ENCODE measurements at places on chromosomes 7 and 10.
A peak's percentile ranks its signal among the peaks of the same experiment; 100 is the strongest.

- DNase-seq: no peak
Measured at GRCh38 chr7:114949231-114949630, 27.3 kb downstream of the MDFIC start.

GRCh38 chr10:86056672-86057071 is 309.9 kb downstream of the GRID1 start:
- DNase-seq: peak; percentile 28

DNA sequence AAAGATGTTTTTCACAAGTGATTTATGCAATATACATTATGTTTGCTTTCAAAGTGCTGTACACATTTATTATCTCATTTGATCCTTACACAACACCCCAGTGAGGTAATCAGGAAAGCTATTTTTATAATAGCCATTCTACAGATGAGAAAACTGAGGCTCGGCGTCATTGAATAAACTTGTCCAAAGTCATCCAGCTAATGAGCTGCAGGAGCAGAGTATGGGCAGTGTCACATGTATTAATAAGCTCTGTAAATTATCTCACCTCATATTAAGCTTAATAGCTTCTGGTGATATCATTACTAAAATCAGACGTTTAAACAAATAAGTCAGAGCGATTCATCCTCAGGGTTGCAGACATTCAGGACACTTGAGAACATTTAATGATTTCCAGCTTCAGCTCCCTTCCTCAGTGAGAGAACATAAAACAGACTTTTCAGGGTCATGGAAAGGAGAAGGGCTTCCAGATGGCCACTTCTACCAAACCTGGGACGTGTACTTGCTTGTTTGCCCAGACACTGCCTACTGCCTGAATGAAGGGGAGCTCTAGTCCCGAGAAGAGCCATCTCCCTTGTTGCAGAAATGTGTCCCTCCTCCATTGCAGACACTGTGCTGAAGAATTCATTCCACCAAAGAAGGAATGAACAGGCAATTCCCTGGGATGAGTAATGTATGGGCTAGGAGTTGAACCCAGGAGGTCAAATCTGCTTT is 20.5 kb upstream of the FZD1 start:
- no peak for DNase-seq

DNA sequence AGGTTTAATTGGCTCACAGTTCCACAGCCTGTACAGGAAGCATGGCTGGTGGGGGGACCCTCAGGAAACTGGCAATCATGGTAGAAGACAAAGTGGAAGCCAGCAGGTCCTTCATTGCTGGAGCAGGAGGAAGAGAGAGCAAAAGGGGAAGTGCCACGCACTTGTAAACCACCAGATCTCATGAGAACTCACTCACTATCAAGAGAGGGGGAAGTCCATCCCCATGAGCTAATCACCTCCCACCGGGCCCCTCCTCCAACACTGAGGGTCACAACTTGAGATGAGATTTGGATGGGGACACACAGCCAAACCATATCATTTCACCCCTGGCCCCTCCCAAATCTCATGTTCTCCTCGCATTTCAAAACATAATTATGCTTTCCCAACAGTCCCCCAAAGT is 171.9 kb upstream of the CACNA2D1 start:
- no peak for DNase-seq

DNA sequence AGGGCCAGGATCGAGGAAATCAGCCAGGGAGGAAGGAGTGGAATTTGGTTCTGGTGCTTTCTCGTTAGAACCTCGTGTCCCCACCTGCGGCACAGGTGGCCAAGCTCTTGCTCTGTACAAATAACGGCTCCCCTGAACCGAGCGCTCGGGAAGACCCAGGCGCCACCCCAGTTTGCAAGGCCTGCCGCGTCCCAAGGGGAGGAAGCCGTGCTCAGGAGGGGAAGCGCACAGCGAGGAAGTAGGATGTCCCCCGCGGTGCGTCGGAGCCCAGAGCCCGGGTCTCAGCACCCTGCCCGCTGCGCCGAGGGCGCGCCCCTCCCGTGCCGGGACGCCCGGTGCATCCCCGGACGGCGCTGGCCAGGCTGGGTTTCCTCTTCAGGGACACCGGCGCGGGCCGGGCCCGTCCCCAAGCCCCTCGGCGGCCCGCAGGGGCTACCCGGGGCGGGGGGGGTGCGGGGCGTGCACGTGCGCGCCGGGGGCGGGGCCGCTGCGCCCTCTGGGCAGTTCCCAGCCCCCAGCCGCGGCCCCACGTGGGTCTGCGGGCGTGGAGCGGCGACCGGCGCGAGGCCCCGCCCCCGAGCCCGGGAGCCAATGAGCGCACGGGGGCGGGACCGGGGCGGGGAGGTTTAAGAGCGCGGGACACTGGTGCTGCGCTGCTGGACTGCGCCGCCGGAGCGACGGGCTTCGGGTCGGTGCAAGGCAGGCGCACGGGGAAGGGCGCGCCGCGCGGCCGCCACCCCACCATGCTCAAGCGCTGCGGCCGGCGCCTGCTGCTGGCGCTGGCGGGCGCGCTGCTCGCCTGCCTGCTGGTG is at the start of gene LFNG:
TSS of gene LFNG (plus strand) at position 656 of the 812 bp plus-strand sequence. CDS start at position 744, 88 bp downstream.
- peak; percentile 67 for DNase-seq

GRCh38 chr10:122333037-122333436 is 41.5 kb upstream of the PLEKHA1 start:
- no peak for DNase-seq

All from NCI-H446 treated with DMSO at 0.1 percent for 48 hours (cell line).